SJSA1 (cell line): ENCODE measurements at places on chromosomes 3 and 15. TPM values are rescaled to one million over a fixed set of nuclear protein-coding genes. Genes with fewer than 3 reads are reported as not detected.

SERPINI2 gene
- total RNA-seq: not detected in 2 replicates

SH2D7 gene
- not detected in 2 replicates for total RNA-seq

CCR8 gene
- total RNA-seq: not detected in 2 replicates

CCR1 gene
- total RNA-seq: 0.87 and 1.3 TPM in 2 replicates

LINS1 gene
- 19.3 and 24.2 TPM in 2 replicates for total RNA-seq

PODXL2 gene
- total RNA-seq: 0.94 and 2.6 TPM in 2 replicates

GHRL gene
- 0.21 TPM in 1 of 2 replicates, not detected in the other for total RNA-seq

ZKSCAN7 gene
- total RNA-seq: 4.1 and 4.4 TPM in 2 replicates

SPTBN5 gene
- 0.34 and 0.75 TPM in 2 replicates for total RNA-seq
